ENCODE measurements at places on chromosomes 5 and 9.

- DNase-seq = no peak
Observed at GRCh38 chr5:35876922-35877321, 20.2 kb downstream of the IL7R start.

- no peak for DNase-seq
Observed at GRCh38 chr9:71250581-71250980, 129.2 kb upstream of the TRPM3 start.

DNA sequence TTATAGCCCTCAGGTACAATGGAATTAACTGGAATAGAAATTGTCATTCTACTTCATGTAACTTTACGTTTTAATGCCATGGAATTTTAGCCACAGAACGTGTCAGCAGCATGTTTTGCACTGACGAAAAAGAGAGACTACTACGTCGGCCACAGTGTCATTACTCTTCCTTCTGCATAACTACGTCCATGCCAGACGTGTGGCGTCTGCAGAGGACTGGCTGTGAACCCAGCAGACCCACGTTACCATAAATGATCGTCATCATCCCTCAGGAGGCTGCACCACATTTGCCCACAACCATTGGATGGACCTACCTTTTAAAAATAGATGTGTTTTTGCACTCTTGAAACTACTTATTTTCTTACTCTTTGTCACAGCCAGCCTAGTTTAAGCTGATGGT, 63.8 kb upstream of the ATG10 start:
- DNase-seq = no peak

GRCh38 chr9:32899761-32900160, 101.7 kb downstream of the APTX start:
- DNase-seq = no peak

GRCh38 chr5:69129413-69129812, 35.6 kb downstream of the SLC30A5 start:
- no peak for DNase-seq

DNA sequence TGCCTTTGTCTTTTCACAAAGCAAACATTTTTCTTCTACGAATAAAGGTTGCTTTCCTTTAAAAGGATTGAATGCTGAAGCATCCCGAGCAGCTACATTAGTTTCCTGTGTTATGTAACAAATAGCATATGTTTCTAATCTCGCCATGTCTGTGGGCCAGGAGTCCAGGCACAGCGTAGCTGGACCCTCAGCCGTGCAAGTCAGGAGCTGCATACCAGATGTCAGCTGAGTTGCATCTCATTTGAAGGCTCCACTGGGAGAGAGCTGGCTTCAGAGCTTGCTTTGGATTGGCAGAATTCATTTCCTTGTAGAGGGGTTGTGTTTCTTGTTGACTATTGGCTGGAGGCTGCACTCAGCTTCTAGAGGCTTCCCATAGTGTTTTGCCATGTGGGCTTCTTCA, 16.0 kb upstream of the GOLPH3 start:
- DNase-seq = no peak

DNA sequence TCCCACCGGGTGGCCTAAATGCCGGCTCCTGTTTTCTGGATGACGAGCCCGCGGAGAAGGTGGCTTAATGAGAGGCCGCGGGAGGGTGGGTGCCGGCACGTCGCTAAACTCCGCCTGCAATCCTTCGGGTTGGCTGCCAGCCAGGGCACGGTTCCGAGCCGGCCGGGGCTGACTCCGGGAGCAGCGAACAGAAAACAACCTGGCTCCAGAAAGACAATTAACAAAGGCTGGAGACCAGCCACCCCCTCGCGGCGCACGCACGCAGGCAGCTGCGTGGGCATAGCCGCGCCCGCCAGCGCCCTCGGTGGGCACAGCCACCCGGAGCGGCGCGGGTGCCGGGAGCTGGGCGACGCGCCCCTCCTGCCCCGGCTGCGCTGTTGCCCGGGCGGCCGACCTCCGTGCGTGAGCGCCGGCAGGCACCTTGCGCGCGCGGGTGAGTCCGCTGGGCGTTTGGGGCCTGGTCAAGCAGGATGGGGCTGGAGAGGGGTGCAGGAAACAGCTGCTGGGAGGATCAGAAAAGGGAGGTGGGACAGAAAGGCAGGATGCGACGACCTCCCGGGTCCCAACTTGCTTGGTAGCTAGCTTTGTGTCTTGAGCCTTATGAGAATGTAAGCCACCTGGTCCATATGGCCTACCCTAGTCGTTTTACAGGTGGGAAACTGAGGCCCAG, at the start of gene ARHGEF37:
ARHGEF37 (plus strand) TSS at position 307 of the 670 bp plus-strand sequence. CDS start 16,272 bp downstream, outside the sequence.
- DNase-seq = no peak

DNA sequence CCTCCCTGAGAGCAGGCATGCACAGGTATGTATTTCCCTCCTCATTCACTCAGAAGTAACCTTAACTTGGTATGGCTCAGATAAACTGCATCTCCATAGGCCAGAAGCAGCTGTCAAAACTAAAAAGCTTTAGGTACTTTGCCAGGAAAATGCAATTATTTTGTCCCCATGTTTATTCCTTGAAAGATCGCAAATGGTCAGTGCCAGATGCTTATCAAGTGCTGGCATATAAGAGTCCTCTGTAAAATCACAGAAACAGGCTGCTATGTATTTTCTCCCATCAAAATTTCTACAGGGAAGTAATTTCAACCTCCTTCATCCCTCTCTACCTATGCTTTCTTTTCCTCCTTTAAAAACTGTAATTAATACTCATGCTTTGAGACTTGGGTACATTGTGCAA, 12.7 kb downstream of the PCDHAC2 start:
- no peak for DNase-seq

- no peak for DNase-seq
Observed at GRCh38 chr9:2209400-2209799, 194.3 kb downstream of the SMARCA2 start.

DNA sequence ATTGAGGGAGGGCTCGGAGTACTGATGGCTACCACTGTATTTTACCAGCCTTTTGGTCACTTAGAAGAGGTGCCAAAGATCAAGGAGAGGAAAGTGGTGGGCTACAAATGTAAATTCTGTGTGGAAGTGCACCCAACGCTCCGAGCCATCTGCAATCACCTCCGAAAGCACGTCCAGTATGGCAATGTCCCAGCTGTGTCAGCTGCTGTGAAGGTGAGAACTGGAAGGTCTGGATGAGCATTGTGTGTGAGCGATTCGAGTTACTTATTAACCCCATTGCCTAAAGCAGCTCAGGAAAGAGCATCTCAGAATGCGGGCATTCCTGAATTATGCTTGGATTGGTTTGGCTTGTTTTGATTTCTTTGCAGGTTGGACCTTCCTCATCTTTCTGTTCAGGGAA, 67.5 kb downstream of the ZNF462 start:
- no peak for DNase-seq

GRCh38 chr9:111633389-111633736, 2.2 kb downstream of the DNAJC25 start:
- no peak for DNase-seq

- DNase-seq = no peak
Observed at GRCh38 chr5:156427315-156427714, 100.4 kb downstream of the SGCD start.

DNA sequence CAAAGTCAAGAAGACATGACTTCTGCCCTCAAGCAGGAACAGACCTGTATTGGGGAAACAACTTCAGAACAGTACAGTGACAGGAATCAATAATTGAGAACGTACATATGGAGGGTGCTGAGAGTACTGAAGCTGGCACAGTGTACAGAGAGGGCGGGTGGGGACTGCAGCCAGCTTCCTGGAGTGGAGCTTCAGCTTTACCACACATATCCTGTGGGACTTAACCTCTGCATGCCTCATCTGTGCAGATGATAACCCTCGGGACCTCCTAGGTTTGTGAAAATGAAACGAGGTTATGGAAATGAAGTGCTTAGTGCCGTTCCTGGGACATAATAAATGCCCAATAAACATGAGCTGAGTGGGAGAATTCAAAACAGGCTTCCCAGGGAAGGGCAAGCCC, 22.1 kb upstream of the RARS1 start:
- no peak for DNase-seq

- DNase-seq = no peak
Observed at GRCh38 chr9:89467278-89467625, 30.7 kb downstream of the SEMA4D start.

- no peak for DNase-seq
Observed at GRCh38 chr9:91150998-91151717, 210.6 kb downstream of the AUH start.

GRCh38 chr5:139593716-139594319, 32.7 kb downstream of the UBE2D2 start:
- DNase-seq = no peak

DNA sequence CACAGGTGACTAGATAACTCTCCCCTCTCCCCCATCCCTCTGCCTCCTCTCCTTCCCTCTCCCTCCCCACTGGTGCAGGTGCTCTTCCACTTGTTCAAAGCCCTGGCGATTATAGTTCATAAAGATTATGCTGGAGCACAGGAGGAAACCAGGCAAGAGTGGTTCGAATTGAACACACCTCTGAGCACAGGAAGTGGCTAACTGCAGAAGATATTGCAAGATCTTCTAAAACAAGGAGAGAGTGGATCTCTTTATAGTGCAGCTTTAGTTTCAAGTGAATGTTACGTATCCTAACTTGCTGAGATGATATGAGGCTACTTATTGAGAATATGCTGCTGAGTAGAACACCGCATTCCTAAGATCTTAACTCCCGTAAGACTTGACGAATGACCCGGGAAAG, 178.4 kb downstream of the GOLPH3 start:
- DNase-seq = no peak

GRCh38 chr5:27516437-27516836, 478.1 kb upstream of the CDH9 start:
- no peak for DNase-seq

DNA sequence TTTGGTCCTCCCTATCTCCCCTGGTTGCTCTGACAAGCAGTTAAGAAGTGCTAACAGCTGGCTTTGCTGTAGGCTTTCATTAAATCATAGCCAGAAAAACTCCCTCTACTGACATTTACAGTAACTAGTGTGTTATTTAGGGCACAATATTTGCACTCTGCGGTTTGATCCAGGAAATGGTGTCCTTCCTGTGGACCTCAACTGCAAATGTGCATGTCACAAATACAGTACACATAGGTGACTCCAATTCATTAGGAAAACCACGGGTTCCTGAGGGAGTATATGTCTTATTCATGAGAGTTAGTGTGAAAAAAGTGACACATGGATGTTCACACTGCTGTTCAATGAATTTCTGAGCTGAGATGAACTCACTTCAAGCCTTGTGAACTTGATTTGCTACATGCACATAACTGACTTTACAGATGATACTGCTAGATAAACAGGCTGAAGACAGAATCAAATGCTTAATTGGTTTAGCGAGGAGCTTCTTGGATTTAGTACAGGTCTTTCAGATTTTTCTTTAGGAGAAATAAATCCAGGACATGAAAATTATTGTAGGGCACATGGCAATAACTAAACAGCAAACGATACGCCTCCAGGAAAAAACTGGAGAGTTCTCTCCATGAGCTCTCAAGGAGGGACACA, 281.5 kb downstream of the EFNA5 start:
- peak; percentile 55 for DNase-seq

- DNase-seq = no peak
Observed at GRCh38 chr9:34079181-34079580, 30.5 kb upstream of the UBAP2 start.

GRCh38 chr9:129607027-129607387, 13.9 kb downstream of the C9orf50 start:
- no peak for DNase-seq

DNA sequence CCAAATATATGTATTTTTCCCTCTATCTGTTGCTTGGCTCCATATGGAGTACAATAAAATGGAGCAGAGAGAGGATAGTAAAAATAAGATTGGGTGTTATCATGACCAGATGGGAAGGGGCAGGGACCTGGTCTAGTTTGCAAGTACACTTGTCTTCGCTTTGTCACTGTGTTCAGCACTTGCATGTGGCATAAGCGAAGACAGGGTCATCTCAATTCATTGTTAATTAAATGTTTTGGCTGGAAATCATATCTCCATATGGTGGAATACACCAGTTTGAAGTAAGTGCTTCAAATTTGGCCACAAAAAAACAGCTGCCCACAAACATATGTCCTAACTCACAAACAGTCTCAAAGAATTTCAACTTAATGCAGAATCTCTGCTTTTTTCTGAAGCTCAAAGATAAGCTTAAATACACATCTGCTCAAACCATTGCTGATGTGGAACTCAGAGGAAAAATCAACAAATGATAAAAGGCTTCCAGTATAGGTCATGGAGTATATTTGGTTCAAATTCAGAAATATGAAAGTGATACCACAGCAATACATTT, 865.4 kb downstream of the TLE4 start:
- no peak for DNase-seq

- no peak for DNase-seq
Observed at GRCh38 chr9:69027355-69028097, 8.0 kb upstream of the FXN start.

DNA sequence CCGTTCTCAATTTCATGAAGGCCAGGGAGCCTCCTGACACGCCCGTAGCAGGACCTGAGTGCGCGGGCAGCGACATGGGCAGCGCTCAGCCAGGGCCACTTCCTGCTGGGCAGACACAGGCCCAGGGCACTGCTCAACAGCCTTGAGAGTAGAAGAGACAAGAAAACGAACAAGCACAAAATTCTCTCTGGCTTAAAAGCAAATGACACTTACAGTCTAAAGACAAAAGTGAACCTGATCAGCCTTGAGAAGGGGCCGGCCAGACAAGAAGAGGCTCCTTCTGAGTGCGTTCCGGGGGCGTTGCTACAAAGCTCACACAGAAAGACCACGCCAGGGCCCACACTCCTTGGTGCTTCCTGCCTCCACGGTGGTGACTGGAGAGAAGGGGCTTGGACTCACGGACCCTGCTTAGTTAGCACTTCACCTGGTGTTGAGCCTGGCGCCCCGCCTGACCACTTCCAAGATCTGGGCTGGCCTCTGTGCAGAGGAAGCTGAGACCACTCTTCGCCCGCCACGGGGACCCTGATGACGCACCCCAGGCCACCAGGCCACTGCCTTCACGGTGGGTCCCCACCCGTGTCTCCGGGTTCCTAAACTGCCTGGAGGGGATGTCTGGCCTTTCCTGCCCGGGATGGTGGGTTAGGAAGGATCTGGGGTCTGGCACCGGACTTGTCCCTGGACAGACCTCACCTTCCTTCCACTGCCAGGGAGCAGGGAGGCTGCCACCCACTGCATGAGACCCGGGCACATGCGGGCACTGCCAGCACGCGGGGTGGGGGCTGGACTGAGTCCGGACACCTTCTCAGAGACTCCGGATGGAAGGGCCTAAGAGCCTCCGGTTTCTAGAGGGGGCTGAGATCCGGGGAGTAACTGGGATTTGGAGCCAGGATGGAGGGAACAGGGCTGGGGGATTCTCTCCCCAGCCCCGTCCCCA, 1.3 kb downstream of the SLC12A7 start:
- DNase-seq = no peak

DNA sequence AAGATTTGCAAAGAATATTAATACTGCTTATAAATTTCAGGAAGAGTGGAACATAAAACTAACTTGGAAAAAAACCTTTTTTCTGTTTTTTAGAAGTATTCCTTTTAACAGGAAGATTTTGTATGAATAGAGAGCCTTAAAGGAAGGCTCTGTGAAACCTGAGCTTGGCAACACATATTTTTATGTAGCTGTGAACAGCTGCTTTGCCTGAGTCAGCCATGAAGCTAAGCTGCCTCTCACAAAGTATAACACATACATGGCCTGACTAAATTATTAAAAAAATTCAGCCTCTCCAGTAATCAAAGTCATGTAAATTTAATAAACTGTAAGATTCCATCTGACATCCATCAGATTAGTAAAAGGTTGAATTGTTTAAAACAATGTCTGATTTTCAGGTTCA, 547.5 kb downstream of the ELAVL2 start:
- DNase-seq = no peak
